ENCODE measurements at places on chromosomes 16 and 17.

DNA sequence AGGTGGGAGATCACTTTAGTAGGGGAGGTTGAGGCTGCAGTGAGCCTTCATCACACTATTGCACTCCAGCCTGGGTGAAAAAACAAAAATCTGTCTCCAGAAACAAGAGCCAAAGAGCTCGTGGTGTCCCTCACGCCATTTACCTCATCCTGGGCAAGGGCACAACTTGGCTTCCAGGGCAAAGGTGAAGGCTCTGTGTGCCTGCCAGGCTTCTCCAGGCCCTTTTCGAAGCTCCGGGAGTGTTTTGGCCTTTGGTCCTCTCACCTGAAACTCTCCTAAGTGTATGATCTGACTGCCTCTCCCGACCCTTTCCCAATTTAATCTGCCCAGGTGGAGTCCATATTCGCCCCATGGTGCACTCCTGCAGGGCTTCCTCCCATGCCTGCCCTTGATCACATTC is 11.6 kb upstream of the CES3 start:
- no peak for DNase-seq

DNA sequence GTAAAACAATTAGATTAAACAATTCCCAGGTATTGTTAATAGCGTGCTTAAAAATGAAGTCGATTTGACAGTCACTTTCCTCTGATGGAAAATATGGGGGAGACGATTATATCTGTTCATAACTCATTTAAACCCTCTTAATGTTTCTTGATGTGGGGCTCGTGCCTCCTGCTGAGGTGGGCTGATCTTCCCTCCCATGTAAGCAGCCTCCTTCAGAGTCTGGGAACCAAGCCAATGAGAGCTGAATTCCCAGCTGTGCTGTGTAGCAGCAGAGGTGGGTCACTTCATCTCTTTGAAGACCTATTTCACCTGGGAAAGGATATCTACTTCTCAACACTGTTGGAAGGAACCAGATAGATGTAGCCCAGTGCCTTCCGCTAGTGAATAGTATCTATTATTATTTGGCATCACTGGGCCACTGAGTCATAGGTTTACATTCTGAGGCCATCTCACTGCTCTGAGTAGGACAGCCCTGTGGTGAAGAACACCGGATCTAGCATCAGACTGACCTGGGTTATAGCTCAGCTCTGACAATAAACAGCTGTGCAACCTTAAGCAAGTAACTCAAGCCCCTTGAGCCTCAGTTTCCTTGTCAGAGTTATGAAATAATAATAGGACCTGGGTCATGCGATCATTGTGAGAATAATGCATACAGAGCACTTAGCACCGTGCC is 85.3 kb upstream of the C16orf82 start:
- no peak for DNase-seq

DNA sequence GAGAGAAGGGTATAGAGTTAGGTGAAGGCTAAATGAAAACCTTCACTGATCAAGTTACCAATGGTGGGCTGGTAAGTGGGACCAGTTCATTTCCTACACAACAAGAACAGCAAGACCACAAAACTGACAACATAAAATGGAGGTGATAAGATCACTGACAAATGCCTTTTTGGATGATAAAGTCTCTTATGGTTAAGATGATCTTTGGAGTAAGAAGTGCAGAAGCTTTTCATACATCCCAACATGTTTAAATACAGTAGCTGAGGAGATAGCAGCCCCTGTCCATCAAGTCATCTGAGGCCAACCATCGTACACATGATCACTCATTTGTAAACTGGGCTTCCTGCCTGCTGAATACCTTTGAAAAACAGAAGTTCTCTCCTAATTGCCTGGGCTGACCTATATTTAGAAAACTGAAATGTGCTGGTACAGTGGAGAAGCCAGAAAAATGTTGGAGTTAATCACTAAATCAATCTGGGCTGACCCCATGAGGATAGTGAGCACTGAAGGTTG is 259.0 kb upstream of the ZFHX3 start:
- DNase-seq = no peak

DNA sequence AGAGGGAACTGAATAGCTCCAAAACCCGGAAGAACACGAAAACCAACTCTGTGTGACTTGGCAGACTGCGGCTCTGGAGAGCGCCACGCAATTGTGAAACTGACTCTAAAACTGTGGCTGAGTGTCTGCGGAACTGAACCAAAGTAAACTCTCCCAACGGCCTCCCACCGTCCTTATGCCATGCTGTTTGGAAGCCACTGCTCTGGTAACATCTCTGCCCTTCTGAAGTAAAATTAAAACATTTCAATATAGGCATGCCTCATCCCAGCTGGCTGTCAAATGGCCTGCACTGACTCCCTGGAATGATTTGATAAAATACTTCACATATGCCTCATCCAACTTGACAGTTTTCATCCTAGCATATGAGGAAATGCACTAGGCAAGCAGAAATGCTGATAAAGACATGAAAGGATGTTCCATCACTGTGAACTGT is 70.2 kb downstream of the PARN start:
- peak; percentile 6 for DNase-seq

DNA sequence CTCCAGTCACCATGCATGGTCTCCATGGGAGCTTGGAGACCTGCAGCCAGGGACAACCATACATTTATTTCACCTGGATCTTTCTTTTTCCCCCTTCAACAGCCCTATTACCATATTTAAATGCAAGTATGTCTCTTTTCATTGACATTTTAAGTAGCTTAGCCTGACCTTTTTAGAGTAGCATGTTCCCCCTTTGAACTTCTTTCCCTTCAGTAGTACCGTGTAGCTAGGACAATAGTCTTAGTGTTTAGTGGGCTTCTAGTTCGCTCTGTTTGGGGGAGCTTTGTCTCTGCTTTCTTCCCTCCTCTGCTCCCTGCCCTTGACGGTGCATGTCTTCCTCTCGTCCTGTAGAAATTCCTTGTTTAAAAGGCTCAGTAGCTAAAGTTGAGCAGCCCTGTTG is 94.6 kb downstream of the CCDC182 start:
- no peak for DNase-seq

GRCh38 chr16:49698453-49698815 is 157.5 kb downstream of the ZNF423 start:
- DNase-seq = no peak

DNA sequence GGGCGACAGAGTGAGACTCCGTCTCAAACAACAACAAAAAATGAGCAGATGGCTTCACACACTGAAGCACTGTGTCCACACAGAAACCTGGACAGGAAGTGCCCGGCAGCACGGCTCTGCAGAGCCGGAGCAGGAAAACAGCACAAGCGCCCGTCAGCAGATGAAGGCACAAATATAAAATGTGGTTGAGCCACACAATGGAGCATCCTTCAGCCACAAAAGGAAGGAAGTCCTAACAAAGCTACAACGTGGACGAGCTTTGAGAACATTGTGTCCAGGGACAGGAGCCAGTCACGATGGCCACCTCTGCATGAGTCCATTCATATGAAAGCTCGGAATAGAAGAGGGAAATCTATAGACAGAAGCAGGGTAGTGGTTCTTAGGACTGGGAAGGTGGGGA is 15.7 kb downstream of the RHBDF2 start:
- DNase-seq = no peak

GRCh38 chr17:79498854-79499253 is 112.0 kb downstream of the RBFOX3 start:
- no peak for DNase-seq

- DNase-seq = no peak
Observed at GRCh38 chr16:83850947-83851346, 43.2 kb downstream of the HSBP1 start.

DNA sequence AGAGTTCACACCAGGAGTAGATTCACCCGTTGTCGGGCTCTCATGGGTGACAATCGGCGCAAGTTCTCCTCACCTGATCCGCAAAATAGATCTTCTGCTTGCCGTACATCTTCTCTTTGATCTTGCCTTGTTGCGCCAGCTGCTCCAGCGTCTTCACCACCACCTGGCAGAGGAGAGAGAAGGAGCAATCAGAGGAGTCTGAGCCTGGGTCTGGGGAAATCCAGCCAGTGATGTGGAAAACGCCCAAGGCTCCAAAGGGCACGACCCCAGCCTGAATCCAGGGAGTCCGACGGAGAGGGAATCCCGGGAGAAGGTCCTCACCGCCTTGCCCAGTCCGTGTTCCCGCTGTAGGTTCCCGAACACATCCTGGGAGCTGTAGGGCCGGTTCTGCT is 393 bp downstream of the PSMC3IP start:
- DNase-seq = peak; percentile 15

- no peak for DNase-seq
Observed at GRCh38 chr16:3007059-3007956, 5.4 kb upstream of the CLDN9 start.

DNA sequence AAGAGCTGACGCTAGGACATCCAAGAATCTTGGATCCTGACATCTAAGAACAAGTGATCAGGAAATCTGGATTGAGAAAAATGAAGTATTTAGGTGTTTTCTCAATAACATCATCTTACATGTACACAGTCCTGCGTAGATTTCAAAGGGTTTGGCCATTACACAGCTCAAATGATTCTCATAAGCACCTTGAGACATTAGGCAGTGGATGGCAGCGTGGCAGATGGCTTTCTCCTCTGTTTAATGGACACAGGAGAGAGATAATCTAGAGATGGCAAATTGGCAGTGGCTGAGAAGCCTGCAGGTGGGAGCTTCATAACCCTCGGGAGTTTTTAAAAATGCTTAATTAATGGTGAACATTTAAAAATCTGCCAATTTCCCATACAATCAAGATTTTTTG is 137.5 kb downstream of the ZFHX3 start:
- DNase-seq = no peak

DNA sequence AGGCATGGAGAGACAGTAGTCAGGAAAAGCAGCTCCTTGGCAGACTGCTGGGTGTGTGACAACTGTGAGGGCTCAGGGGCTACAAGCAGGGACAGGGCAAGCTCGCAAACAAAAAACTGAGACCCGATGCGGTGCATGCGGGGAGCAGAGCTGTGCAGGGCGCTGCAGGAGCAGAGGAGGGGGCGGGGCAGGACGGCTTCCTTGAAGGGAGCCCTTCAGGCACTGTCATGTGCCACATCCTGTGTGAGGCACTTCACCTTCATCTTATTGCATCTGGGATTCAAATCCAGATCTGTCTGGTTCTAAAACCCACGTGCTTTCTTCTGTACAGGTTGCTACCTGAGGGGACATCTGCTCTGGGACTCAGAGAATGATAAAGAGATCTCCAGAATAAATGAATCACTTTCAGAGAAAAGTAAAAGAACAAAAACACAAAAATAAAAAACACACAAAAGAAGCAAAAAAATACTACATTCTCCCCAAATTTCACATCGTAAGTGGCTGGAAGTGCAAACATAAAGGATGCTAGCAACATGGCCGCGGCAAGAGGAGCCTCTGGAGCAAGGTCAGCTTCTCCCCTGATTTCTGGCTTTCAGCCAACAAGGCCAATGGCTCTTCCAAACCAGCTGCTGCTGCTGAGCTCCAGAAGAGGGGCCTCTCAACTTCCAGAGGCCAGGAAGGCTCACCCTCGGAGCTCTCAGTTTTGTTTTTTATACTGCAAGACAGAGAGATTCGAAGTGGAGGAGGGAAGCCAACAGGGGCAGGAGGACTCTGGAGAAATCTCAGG is 14.2 kb downstream of the LYRM9 start:
- DNase-seq = peak; percentile 5

DNA sequence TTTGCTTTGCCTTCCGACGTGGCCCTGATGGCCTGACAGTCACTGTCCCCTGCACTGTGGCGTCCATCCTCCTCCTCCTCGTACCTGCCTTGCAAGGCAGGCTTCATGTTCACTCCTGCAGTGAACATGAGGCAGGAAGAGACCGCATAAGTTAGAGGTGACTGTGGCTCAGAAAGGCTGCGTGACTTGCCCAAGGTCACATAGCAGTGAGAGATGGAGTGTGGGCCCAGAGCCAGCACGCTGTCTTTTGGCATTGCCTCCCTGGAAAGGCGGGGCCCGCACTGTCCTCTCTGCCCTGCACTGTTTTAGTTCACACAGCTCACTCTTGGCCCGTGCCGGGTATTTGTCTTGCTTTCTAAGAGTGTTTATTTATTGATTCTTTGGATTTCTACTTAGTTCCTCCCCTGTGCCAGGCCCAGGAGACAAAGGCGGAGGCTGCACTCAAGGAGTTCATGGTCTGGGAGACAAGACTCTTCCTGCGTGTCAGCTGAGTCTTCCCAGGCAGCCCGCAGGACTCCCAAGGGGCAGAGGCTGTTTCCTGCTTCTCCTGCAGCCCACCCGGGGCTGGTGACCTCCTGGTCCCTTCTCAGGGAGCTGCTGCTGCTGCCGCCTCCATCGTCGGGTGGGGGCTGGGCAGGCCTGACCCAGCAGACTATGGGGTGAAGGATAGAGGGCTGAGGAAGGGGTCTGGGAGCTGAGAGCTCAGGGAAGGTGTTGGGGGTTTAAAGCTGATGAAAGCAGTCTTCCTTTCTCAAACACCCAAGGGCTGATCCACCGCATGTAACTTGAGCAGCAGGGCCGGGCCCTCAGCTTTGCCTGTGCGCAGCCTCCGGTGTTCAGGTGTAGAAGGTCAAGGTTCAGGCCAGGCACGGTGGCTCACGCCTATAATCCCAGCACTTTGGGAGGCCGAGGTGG is 12.7 kb downstream of the CYGB start:
- DNase-seq = no peak

DNA sequence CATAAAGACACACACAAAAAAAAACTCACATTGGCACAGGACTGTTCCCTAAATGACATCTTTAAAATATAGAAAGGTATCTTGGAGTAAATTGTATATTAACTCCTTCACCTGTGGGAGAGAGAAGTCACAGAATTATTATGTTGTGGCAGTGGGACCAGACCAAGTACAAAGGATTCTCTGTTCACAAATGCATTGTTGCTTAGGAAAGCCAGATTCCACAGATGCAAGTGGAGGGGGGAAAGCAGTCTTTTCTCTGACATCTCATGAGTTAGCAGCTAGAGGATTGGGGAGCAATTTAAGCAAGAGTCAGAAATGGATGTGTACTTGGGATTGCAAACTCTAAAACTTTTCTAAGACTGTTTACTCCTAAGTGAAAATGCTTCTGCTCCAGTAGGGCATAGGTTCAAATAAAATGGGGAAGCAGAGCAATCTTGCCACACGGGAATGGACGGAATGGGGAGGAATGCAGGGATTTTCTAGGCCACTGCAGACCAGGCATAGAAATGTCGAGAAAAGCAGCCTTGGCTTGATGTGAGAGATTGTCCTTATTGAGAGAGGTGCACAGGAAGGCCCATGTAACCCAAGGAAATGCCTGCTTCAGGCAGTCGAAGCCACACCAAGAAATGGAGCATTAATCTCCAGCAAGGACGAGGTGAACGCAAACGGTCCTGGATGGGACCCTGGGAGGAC is 4.1 kb upstream of the PMP22 start:
- no peak for DNase-seq

GRCh38 chr17:39695089-39695474 is 4.8 kb upstream of the ERBB2 start:
- no peak for DNase-seq

GRCh38 chr16:62642677-62643076 is 606.4 kb upstream of the CDH8 start:
- no peak for DNase-seq

Data from DMS79 treated with DMSO at 0.1 percent for 48 hours (cell line).